ENCODE measurements at places on chromosomes 1 and 21. TPM values are rescaled to one million over a fixed set of nuclear protein-coding genes. Genes with fewer than 3 reads are reported as not detected.
A peak's percentile ranks its signal among the peaks of the same experiment; 100 is the strongest.

Gene RGS2
- total RNA-seq = 11.9 TPM

DNA sequence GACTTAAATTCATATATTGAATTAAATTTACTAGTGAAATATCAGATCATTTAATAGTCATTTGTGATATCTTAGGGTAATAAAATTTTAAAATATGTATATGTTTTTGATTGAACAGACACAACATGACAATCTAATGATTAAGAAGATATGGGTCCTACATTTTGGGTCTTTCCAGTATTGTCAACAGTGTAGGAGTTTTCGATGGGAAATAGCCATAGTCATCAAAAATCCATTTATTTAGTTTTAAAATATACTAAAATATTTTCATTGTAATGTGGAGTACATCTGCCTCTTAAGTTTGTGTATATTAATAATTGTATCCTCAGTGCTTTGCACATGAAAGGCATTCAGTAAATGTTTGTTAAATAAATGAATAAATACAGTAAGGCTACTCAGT, 14.0 kb downstream of the TRMT13 start:
- no peak for DNase-seq

DNA sequence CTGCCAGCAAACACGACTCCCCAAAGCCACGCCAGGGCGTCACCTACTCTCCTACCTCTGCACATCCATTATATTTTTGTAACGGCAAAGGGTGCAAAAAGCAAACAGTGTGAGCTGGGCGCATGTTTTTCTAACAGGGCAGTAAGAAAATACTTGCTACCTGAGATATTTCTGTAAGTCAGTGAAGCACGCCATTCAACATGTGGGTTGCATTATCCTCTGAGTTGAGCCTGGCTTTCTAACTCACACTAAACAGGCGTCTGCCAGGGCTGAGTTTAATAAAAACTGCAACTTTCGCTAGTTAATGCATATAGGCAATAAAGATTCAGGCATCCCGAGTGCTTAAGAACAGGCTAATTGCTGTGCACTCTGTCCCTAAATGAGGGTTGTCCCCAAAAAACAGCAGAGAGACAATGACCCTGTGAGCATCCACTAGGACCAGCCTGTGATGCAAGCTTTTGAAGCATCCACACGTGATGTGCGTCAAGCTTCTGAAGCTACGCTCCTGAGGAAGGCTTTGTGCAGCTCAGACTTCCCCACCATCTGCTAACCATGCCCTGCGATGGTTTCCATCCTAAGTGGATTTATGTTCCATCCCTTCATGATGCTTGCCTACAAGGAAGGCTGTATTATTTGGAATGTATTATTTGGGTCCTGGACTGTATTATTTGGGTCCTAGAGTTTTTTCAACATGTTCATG, 70.0 kb upstream of the SIM2 start:
- DNase-seq = no peak

Gene HLX
- 39.3 TPM for total RNA-seq

DNA sequence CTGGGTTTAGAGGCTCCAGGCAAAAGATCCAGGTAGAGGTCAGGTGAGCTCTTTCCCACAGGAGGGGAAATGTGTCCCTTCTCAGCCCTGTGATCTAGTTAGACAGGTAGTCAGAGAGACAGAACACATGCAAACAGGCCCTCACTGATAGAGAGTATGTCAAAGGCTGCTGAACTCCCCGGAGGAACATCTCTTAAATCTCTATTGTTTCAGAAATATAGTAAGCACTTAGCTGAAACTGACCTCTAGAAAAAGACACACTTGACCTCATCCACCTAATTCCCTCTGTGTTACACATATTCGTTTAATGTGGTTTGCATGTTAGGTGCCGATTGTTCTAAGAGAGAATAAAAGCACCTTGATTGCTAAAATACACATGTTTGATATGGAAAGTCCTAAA, 23.3 kb downstream of the SUSD4 start:
- no peak for DNase-seq

DNA sequence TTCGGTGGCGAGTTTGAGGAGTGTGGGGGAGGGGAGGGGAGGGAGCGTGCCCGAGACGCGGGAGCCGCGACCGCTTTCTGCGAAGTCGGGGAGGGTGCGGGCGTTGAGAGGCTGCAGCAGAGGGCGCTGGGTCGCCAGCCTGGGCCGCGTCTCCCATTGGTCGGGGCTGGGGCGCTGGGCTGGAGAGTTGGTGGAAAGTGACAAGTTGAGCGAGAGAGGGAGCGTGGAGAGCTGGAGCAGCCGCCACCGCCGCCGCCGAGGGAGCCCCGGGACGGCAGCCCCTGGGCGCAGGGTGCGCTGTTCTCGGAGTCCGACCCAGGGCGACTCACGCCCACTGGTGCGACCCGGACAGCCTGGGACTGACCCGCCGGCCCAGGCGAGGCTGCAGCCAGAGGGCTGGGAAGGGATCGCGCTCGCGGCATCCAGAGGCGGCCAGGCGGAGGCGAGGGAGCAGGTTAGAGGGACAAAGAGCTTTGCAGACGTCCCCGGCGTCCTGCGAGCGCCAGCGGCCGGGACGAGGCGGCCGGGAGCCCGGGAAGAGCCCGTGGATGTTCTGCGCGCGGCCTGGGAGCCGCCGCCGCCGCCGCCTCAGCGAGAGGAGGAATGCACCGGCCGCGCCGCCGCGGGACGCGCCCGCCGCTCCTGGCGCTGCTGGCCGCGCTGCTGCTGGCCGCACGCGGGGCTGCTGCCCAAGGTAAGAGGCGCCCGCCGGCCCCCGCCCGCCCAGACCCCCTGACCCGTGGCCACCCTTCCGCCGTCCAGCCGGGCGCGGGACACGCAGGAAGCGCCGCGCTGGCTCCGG, at the start of gene ROR1:
ROR1 (plus strand) TSS at position 203 of the 802 bp plus-strand sequence.
- DNase-seq = peak; percentile 95

GRCh38 chr1:155175927-155176371, 2.3 kb downstream of the TRIM46 start:
- no peak for DNase-seq

Gene DNAJB4
- total RNA-seq = 20.1 TPM

DNA sequence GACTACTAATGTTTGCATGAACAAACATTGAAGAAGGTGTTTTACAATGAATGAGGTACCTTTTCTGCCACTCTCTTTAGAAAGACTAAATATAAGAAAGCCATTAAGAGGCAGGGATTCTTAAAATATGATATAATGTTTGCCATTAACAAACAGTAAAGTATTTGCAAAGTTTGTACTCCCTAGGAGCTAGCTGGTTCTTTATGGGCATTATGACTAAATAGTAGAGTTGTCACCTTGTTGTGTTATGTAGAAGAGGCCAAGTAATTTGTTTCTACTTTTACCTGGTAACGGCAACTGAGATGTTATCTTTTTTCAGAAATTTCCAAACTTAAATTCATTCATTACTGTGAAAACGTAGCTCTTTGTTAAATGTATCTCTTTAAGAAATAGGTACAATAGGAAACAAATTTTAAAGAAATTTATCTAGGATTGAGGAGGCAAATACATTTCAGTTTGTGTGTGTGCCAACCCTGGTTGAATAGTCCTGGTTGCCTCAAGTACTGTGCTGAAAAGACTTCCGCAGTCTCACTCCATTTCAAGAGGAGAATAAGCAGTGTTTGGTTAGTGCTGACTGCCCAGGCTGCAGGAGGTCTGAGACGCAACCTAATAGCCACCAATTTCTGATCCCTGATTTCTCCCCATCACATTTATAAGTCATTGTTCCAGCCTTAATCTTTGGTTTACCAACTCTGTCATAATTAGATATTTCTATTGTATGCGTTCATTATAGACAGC, 52.1 kb downstream of the WDR3 start:
- DNase-seq = no peak

DNA sequence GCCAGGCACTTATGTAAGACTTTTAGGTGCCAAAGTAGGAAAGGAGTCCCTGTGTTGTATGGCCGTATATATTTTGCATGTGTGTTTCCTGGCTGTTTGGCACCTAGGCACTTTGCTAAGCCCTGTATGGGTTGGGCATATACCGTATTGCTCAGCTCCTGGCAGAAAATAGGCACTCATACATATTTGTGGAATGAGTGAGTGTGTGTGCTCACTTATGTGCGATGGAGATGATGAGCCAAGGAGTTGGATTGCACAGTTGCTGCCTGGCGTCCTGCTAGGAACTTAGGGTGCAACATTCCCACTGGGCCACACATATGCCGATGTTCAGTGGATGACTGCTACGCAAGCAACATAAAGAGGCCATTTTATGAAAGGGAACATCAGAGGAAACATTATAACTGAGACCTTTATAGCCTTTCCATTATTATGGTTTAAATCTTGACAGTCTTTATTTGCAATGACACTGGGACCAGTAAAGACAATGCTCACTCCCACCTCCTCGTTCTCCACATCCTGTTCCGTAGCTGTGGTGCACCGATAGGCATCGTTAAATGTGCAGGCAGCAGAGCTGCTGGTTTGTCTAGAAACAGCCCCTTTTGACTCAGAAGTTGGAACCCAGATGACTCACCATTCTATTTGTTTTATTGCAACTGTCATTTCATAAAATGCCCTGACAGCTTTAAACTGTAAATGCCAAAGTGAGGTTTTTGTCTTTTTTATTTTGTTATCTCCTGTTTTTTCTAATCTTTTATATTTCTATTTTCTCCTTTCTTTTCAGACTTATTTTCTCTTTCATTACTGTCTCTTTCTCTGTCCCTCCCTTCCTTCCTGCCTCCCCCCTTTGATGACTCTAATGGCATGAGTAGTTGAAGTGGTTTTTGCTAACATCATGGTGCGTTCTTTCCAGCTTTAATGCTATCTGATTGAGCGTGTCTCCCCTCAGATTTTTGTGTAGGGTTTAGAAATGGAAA, 36.1 kb downstream of the PEX14 start:
- no peak for DNase-seq

- DNase-seq = no peak
Measured at GRCh38 chr1:86852289-86852688, 61.6 kb downstream of the SELENOF start.

Gene OLFM3
- not detected for total RNA-seq
